ENCODE measurements at places on chromosomes 2 and 18.

DNA sequence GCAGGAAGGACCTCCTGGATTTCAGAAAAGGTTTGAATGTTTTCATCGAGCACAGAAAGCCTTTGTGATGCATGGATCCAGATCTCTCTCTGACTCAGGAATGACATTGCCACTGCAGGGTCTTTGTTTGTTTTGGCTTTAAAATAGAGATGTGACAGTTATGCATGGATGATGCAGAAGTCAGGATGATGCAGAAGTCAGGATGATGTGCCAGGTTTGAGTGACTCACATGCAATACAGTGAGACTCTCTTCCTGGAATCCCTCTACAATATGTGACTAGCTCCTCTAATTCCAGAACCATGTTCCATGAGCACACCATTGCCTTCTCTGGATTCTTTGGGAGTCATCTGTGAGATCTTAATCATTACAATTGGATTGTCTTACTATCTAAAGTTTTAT lies 177.9 kb upstream of the RAB6C start:
- DNase-seq, result no peak

- DNase-seq, result no peak
Observed at GRCh38 chr2:43222475-43223309, 3.7 kb downstream of the ZFP36L2 start.

- no peak for DNase-seq
Observed at GRCh38 chr18:8065284-8065683, 498.2 kb downstream of the PTPRM start.

DNA sequence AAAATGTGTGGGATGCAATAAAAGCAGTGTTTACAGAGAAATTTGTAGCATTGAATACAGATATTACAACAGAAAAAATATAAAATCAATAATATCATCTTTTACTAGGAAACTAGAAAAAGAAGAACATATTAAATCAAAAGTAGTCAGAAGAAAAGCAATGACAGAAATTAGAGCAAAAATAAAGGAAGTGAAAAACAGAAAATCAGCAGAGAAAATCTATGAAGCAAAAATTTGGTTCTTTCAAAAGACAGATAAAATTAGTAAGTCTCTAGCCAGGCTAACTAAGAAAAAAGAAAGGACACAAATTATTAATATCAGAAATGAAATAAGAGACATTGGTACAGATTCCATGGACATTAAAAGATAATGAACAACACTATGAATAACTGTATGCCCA lies 212.0 kb upstream of the MGAT5 start:
- DNase-seq, result no peak

DNA sequence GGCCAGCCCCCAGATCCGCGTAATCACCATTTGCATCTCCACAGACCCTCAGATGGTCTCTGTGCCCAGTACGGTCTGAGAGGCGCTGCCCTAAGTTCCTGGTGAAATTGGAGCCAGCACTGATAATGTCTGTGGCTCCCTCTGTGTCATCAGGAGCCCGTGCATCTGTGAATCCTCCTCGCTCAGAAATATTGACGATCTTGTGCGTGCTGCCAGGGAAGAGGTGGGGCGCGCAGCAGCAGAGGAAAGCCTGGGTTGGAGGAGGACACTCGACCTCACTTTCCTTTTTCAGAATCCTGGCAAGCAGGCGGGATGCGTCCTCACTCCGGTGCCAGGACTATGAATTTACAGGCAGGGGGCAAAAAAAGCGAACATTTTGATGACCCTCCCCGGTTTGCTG lies 686.1 kb upstream of the SALL3 start:
- DNase-seq, result no peak

GRCh38 chr18:58370612-58371011 lies 258.3 kb downstream of the ALPK2 start:
- DNase-seq, result no peak

All from T-helper 9 cell (primary cell).